ENCODE measurements at places on chromosomes 4 and X.

DNA sequence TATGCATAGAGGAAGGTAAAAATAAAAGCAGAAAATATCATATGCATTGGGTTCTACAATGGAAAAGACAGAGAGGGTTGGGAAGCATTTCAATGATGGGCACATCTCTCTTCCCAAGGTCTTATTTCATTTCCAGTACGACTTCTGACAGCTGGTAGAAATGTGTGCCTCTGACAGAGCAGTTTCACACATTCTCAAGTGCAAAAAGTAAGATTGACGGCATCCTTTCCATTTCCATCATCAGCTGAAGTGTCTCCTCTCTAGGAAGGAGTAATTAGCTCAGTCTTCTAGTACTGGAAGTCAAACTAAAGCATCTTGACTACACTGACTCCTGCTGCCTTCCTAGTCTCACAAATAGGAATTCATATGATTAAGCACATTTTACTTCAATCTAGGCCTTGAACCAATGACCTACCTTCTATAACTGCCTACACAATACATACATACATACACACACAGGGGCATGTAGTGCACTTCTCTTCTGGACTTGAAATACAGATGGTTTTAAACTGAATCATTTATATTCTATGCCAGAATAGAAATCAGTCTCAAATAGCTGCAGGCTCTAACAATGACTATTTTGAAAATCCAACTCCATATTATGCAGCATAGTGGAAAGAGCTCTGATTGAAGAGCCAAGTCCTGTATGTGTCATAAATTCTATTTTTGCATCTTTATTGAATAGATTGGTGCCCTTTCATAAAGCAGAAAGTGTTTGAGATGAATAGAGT is 473.4 kb downstream of the INPP4B start:
- DNase-seq = no peak

DNA sequence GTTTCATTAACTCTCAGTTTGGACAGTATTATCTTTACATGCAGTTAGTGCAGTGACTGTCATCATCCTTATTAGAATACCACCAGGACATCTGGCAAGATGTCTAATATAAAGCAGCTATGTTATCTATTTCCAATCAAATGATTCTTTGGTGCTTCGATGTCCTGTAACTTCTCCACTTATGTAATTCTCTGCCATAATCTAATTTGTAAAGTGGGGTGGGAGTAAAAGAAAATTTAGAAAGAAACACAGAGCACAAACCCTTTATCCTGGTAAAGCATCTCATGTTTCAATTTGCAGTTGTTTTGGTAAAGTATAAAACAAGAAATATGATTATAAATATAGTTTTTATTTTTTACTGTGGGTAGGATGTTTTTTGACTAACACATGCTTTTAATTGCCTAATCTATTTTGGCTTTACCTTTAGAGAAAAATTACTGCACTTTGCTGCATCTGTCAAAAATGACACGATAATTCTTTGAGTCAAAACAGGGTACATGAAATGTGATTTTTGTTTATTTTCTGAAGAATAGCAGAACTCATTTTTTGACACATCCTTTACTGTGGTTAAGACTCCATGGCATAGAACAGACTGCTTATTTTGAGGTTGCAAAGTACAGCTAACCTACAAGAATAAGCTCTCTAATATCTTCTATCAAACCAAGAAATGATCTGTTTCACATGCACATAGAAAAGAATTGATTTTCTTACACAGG is 382.9 kb downstream of the RPA4 start:
- DNase-seq = no peak

DNA sequence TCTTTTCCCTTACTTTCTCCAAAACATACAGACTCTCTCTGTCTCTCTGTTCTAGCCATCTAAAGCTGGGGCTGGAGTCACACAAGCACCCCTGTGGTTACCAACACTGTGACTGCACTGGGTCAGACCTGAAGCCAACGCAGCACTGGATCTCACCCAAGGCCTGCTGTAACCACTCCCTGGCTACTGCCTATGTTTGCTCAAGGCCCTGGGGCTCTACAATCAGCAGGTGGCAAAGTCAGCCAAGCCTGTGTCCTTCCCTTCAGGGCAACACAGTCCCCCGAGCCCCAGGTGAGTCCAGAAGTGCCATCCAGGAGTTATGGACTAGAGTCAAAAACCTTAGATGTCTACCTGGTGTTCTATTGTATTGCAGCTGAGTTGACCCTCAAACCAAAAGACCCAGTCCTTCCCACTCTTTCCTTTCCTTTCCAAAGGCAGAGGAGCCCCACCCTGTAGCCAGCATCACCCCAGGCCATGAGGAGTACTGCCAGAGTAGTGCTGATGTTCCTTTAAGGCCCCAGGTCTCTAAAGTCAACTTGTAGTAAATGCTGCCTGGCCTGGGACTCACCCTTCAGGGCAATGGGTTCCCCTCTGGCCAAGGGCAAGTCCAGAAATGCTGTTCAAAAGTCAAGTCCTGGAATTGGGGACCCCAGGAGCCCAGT is 58.8 kb upstream of the RAP2C start:
- no peak for DNase-seq

GRCh38 chrX:134803551-134804183 is 145.4 kb upstream of the PLAC1 start:
- DNase-seq = no peak

DNA sequence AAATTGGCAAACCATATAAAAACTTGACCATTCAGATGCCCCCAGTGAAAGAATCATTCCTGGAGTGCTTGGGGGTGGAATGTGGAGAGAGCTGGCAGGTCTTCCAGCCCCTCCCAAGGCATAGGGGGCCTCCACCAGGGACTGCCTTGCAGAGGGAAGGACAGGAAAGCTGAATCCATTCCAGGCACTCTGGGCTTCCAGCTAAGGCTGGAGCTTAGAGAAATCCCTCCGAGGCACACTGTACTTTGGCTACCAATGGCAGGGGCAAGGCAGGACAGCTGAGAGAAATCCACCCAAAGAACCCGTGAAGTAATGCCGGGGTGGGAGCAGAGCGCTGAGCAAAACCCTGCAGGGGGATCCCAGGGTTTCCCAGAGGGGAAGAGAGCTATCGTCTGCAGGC is 4.0 kb downstream of the CENPU start:
- no peak for DNase-seq

DNA sequence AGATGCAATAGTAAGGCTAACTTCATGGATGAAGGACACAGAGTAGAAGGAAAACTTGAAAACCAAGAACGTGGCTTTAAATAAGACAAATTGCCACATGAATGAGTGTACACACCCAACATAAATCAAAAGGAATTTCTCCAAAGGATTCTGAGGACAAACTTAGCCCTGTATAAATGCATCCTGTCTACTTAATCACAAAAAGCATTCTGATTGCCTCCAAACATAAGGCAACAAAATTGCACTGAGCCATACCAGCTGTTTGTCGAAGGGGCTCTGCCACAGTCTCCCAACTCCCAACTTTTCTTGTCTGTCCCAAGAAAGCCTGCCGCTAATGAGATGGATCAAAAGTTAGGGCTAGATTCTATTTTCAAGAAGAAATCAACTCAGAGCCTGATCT is 194.3 kb downstream of the SOWAHB start:
- DNase-seq = no peak

GRCh38 chrX:46461660-46462191 is 83.5 kb downstream of the ZNF674 start:
- no peak for DNase-seq

DNA sequence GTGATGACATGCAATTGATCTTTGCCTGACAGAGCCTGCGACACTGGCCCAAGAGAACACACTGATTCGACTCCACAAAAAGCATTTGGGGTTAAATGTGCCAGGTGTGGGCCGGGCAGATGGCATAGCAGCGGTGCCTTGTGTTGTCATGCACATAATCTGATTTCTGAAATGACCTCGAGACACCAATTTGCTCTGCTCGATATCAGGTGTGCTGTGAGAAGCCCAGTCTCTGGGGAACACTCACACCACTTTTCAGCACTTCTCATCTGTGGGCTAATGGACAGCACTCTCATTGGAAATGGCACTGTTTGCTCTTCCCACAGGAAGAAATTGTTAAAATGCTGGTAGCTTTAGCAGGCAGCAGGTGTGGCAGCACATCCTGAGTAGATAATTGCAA is 738.3 kb upstream of the TENM3 start:
- peak; percentile 84 for DNase-seq

Data from NCI-H524 (cell line).